Effector memory CD8-positive, alpha-beta T cell (primary cell): ENCODE measurements at places on chromosomes 2 and 18.

DNA sequence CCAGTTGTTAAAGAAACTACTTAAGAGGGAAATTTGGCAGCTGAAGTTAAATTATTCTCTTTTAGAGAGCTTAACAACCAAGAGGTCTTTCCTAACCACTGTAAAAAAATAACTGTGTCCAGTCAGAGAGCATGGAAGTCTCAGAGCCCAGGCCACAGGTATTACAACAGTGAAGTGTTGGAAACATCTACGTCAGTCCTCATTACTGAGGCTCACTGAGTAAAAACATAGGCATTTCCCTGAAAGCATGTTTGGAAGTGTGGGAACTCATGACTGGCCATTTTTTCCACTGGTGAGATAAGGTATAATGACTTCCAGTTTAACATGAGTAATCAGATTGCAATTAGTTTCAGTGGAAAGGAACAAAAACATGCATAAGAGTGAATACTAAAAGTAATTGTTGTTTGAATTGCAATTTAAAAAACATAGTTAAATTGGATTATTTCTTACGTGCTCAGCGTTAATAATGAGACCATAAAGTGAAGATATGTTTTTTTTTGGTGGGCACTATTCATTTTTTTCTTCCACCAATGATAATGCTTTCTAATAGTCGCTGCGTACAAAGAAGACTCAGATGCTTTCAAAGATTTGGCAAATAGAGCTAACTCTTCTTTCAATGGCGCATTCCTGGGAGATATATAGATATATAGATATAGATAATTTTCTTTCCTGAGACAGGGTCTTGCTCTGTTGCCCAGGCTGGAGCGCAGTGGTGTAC, 60.8 kb downstream of the EFEMP1 start:
- no peak for DNase-seq

DNA sequence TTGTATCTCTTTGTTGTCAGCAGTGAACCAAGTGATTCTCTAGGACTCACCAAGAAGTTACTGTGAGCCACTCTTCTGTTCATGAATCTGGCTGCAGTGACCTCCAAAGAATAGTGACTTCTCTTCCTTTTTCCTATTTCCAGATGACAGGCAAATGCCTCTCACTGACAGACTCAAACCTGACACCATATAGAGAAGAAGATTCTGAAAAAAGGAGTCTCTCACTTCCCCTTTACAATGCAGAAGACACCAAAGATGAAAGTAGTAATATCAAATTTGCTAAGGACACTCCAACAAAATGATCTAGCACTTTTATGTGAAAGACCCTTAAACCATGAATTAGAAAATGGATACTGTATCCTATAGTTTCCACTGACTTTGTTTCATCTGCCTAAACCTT, 44.4 kb upstream of the SETBP1 start:
- no peak for DNase-seq

- DNase-seq = no peak
These were observed 443.3 kb upstream of the MEIS1 start for GRCh38 chr2:65991381-65992197.

DNA sequence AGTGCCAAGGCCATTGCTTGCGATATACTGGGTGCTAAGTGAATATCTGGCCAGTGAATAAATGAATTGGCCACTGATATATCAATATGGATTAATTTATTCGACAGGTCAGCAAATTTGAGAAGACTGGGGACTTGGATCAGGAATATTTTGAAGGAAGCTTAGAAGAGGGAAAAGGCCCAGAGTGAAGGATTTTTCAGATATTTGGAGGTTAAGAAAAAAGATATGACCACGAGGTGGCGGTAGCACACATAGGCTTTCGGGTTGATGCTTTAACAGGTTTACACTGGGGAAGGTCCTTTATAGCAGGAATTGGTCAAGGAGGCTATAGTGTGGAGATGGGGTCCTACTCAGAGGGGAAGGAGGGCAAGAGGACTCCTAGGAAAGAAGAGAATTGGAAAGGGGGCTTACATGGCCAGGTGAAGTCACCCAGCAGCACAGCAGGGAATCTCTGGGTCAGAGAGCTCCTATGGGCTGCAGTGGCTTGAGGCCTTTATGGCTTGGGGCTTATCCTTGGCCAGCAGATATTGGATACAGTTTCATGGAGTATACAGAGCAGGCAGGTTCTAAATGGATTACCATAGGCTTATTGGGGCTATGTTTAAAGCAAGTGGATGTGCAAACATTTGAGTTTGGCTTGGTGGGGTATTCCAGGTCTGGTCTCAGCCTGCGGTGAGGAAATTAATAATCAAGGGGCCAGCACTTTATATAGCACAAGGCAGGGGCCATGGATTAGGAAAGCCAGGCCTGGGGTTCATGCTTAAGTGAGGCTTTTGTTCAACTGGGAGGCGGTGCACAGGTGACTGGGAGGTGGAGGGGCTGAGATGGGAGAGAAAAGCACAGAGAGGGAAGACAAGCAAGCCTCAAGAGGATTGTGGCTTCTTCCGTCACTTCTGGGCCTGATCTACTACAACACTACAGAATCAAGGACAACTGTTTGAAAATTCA, 9.7 kb downstream of the IL1RN start:
- peak; percentile 43 for DNase-seq

DNA sequence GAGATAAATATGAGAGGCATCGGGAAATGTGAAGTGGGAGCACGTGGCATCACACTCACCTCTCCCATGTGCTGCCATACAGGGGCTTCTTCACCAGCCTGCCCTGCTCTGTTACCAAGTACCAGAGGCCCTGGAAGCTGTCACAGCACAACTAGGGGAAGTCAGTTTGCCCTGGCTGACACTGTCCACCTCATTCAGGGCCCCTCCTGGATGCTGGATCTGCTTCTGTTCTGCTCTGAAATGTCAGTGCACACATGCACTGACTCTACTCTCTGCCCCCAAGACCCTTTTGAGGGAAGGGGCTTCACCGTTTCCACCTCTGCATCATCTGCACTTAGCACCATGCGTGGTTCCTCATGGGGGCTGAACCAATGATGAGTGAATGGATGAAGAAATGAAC, 311.1 kb downstream of the EN1 start:
- DNase-seq = no peak

DNA sequence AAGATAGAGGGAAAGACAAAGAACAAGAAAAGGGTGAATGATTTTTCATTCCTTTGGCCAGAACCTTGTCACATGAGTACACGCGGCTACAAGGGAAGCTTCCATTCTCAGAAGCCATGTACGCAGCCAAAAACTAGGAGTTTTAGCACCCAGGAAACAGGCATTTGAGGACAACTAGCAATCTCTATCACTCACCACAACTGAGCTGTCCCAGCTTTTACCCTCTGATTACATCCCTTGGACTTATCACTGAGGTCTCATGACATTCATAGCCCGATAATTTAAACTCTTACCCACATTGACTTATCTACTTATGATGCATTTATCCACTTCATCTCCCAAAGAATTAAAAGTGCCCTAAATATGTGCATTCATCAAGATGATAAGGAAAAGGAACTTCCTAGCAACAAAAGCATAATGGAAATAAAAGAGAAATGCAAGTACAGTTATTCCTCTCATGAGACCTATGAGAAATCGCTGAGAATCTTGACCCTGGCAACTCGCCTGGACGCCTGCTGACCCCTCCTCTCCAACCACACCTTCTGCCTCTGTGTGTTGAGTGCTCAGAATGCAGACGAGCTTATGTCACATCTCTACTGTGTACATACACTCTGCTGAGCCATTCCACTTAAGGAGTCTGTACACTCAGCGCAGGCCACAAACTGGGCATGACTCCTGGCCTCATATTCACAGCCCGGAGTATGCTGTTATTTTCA, 28.7 kb upstream of the MFSD6 start:
- no peak for DNase-seq

GRCh38 chr2:43348908-43349661, 122.7 kb upstream of the ZFP36L2 start:
- DNase-seq = no peak

DNA sequence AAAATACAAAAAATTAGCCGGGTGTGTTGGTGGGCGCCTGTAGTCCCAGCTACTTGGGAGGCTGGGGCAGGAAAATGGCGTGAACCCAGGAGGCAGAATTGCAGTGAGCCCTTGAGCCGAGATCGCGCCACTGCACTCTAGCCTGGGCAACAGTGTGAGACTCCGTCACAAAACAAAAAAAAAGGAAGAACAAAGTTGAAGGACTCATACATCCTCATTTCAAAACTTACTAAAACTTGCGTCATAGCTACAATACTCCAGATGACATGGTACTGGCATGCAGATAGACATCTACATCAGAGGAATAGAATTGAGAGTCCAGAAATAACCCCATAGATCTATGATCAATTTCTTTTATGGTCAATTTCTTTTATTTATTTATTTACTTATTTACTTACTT, 13.6 kb upstream of the CYP27C1 start:
- no peak for DNase-seq

- DNase-seq = no peak
These were observed 136.8 kb upstream of the ARL4C start for GRCh38 chr2:234633581-234634230.

GRCh38 chr2:1648241-1649102, 95.8 kb downstream of the PXDN start:
- no peak for DNase-seq

GRCh38 chr2:160660741-160661140, 167.1 kb upstream of the RBMS1 start:
- no peak for DNase-seq

- no peak for DNase-seq
These were observed 377.7 kb upstream of the MYT1L start for GRCh38 chr2:2708575-2709430.

- no peak for DNase-seq
These were observed 213.1 kb downstream of the DNER start for GRCh38 chr2:229501051-229501794.

DNA sequence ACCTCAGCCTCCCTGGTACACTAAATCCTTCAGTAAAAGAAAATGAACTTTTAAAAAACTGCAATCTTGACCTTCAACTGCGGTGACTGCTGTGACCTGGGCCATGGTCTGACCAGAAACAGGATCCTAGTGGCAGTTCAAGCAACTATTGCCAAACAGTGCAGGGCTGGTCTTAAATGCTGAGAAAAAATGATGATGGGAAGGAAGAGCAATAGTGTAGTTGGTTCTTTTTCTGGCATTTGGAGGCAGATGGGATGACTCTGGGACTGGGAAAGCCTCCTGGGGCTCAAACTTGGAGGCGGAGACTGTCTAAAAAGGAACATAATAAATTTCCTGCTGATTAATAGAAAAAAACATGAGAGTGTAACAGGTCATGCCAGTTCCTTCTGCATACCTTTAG, 45.4 kb downstream of the CHN1 start:
- no peak for DNase-seq

DNA sequence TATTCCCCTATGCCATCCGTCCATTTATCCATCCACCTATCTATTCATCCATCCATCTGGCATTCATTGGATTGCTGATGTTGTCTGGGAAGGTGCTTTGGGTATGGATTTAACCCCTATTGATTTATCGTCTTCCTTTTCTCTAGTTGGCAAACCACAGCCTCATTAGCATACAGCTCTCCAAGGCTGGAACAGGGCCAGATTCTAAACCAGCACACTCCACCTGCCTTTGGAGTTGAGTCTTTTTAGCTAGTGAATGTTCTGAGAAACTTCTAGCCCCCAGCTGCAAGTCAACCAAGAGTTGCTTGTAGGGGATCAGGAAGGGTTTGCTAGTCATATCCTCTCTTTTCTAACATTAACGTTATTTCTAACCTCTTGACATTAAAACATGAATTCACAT, 90.7 kb downstream of the NRP2 start:
- DNase-seq = no peak

DNA sequence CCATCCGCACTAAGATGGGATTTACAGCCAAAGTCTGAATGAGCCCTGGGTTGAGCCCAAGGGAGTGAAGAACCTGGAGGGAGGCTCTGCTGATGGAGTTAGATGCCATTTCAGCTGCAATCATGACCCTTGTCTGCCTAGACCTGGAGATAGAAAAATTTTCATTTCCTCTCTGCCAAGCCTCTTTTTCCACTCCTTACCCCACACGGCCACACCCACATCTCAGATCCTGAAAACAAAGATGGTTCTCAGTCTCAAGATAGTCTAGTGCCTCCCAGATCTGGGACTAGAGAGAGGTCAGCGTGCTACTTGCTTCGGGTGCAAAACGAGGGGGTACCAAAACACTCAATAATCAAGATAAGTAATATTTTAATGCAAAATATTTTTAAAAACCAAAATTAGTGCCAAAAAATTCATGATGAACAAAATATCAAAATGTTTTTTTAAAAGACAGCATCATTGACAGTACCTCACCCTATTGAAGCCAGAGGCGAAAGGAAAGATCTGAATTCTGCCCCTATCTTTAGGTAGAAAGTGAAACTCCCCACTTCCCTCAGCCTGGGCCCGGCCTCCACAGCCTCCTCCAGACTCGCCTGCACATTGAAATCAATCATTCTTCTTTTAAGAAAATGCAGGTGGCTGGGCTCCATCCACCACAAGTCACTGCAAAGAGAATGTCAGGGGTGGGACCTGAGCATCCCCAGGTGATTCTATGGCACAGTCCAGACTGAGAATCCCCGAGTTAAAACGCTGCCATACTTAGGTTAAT, 57.8 kb upstream of the GPR45 start:
- no peak for DNase-seq

GRCh38 chr2:112724591-112725525, 4.0 kb downstream of the NT5DC4 start:
- no peak for DNase-seq

DNA sequence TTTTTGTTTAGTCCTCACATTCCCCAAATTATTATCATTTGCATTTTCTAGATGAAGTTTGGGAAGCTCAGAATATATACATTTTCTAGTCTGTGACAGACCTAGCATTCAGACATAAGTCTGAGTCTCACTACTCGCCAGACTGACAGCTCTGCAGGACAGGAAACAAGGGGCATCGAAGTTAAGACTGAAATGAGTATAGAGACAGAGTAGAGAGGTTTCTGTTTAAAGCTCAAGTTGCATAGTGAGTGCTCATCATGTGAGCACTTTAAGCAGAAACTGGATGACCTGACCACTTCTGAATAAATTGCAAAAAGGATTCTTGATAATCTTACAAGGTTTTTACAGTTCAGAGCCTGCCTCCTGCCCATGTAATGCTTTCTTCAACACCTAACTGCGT, 1.1 kb downstream of the HADHB start:
- no peak for DNase-seq

- no peak for DNase-seq
These were observed 443.9 kb upstream of the ZNF804A start for GRCh38 chr2:184154438-184154837.

DNA sequence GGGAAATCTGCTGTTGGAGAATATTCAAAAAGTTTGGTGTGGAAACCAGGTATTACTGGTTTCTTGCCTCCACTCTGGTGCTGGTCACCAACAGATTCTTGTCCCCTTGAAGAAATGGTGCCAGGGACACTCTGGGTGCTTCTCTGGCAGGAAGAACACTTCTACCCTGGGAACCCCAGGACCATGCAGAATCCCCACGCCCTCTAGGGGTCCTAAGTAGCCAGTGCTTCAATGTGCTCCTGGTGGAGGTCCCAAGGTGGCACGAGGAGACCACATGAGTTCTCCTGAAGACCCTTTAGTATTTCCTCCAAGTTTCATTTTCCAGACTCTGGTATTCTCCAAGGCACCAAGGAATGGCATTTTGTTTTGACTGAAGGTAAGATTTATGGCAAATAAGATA, 380.6 kb downstream of the TSN start:
- DNase-seq = no peak
